ENCODE measurements at places on chromosomes 2 and 18.

DNA sequence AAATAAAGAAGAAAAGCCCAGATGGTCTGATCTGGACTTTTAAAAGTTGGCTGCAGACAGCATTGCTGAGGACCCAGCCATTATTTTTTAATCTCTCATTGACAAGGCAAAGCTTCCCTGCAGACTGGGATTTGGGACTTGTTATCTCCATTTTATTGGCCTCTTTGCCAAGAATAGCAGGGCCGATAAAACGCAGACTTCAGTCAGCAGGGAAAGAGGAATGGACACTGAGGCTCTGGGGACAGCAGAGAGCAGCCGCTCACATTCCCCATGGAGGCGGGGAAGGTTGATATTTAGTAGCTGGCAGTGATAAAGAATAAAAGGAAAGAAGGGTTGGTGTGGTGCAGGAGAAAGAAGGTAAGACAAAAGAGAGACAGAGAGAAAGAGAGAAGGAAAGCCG is 350.1 kb upstream of the PIK3C3 start:
- DNase-seq = no peak

DNA sequence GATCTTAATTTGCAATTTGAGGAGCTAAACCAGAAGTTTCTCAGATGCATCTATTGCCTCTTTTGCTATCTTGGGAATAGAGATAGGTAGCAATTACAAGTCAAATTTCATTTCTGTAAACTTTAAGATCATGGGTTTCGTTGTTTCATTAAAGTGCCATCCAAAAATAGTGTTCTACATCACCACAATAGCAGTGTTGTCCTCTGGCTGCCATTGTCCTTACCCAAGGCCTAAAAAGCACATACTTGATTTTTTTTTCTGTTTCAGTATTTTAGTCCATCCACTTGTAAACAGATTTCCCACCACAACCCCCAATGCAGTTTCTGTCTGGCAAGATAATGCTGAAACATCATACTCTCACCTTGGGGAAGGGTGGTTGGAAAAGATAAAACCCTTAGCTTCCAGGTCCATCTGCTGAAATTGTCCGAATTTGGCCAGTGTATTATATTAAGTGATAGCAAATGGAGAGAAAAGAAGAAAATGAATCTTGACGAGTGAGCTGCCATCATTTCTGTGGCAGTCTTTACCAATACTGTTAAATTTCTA is 136.2 kb downstream of the LCLAT1 start:
- no peak for DNase-seq

GRCh38 chr2:17156086-17156485 is 362.2 kb downstream of the RAD51AP2 start:
- DNase-seq = no peak

- no peak for DNase-seq
Measured at GRCh38 chr2:217409949-217410680, 550.3 kb upstream of the TNP1 start.

GRCh38 chr2:203889542-203889941 is 22.0 kb downstream of the CTLA4 start:
- no peak for DNase-seq

DNA sequence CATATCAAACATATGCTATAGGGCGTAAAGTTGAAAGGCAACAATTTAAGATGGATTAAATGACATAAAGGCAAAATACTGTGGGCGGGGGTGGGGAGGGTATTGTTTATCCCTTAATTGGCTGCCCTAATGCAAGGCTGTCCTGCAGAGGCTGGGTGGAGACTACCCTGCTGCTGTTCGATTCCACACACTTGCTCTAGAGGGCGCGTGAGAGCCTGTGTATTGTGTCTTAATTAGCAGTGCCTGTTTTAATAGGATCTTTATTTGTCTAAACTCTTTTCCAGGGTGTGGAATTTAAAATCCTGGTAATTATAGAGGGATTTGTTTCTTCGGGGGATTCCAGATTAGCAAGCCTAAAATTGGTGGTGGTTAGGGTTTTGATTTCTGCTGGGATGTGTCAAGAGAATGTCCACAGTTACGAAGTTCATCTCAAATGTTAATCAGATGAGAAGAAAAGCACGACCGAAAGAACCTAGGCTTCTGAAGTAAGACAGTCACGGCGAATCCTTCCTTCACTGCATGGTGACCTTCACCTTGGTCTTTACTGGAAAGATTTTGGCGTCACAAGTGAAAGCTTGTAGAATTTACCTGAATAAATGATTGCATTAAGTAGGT is 103.5 kb upstream of the MAP3K20 start:
- no peak for DNase-seq

- no peak for DNase-seq
Measured at GRCh38 chr2:168200930-168201583, 46.3 kb downstream of the STK39 start.

DNA sequence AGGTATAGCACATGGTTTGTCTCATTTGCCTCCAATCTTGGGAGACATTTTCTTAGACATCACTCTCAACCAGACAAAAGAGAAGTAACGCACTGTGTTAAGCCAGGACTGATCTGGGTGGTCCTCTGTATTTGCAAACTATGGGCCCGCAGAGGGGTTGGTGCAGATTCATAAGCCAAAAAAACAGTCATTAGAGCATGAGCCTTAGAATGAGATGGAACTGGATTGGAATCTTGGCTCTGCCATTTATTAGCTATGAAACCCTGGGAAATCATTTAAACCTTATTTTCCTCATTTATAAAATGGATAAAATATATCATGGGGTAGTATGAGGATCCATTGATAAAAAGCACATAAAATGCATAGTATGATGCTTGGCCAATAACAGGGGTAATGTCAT is 213.5 kb upstream of the APCDD1 start:
- no peak for DNase-seq

DNA sequence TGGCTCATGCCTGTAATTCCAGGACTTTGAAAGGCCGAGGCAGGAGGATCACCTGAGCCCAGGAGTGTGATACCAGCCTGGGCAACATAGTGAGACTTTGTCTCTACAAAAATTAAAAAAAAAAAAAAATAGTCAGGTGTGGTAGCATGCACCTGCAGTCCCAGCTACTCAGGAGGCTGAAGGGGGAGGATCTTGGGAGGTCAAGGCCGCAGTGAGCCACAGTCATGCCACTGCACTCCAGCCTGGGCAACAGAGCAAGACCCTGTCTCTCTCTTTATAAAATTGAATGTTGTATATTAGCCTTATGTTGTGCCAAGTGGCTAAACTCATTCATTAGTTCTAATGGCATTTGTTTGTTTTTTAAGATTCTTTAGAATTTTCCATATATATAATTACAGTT is 207.7 kb upstream of the COPS8 start:
- no peak for DNase-seq

DNA sequence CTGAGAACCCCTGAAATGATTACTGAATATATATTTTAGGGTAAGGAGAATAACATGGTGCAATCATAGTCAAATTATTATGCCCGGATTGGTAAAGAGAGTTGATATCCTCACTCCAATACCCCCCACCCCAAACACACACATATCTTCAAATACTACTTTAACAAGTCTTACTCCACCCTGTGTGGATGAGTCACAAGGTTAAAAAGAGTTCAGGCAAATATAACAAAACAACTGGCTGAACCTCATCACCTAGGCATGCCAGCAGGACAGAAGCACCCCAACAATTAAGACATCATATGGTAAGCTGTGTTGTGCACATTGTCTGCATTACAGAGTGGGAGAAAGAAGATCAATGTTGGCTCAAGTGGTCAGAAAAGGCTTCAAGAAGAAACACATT is 857.4 kb downstream of the TDRD15 start:
- DNase-seq = no peak

DNA sequence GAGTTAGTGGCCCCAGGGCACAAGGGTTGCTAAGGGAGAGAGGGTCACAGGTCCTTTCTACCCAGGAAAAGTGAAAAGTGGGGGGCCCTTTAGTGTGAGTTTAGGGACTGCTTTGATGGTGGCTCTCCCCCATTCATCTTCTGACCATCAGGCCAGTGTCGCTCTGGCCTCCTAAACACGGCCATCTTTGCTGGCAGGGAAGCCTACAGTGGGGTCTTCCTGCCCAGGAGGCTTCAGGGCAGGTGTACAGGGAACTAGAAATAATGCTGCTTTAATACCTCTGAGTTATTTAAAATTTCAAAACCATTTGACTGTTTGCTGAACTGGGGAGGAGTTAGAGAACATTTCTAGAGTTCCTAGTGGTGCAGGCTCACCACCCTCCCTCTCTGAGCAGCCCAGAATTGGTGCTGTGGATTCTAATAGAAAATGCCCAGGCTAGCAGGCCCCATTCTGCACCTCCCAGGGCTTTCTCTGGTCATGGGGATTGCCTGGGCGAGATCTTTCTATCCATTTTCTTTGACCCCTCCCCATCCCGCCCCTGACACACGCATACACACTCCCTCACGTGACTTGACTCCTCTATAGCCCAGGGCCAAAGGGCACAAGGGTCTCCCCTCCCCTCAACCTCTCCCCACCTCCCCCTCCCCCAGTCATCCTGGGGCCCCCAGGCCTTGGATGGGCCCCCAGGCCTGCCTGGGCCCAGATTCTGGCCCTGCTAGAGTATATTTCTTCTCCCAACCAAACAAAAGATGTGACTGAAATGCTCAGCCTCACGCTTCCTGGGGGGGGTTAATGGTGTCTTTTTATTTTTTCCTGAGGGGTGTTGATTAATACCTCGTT is 3.1 kb downstream of the PKDCC start:
- DNase-seq = no peak

- DNase-seq = no peak
Measured at GRCh38 chr2:128593879-128594650, 275.4 kb upstream of the HS6ST1 start.

GRCh38 chr2:223576873-223577272 is 25.3 kb downstream of the SCG2 start:
- no peak for DNase-seq

- no peak for DNase-seq
Measured at GRCh38 chr2:200929334-200930249, 33.9 kb downstream of the ORC2 start.

- no peak for DNase-seq
Measured at GRCh38 chr2:5539282-5540165, 152.7 kb upstream of the SOX11 start.

DNA sequence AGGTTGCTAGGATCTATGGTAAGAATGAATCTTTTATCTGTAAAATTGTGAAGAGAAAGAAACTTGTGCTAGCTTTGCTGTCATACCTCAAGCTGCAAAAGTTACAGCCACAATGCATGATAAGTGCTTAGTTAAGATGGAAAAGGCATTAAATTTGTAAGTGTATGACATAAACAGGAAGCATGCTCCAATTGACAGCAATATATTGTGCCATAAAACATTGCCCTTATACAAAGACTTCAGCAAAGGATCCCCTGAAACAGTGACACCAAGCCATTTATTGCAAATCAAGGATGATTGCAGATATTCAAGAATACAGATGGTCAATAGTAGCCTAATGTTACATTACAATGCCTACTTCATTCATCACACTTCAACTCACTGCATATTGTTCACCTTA is 283.1 kb downstream of the CPS1 start:
- DNase-seq = no peak

DNA sequence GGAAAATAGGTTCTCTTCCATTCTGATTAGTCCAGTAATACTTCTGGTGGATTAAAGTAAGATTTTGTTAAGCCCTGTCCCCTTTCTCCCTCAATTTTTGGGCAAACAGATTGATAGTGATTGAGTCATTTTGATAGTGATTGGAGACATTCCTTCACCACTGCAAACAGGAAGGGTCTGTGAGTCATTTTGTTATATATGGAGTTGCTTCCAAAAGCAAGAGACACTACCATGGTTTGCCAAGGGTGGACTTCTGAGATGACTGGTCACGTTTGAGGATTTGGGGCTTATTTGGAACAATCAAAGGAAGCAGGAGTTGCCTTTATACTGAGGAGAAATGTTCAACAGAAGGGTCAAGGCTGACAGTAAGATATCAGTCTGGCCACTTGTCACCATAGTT is 249.9 kb downstream of the PARD3B start:
- no peak for DNase-seq

DNA sequence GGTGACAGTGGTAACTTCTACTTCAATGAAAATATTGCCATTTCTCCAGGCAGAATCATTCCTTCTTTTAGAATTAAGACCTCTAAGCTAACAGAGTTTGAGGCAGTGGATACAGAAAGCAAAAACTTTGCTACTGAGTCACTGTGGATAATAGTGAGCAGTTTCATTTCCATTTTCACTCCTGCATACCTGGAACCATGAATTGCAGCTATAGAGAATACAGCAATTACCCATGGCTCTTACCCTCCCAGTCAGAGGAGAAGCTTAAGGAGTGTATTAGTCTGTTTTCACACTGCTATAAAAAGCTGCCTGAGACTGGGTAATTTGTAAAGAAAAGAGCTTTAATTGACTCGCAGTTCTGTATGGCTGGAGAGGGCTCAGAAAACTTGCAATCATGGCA is 531.4 kb upstream of the CNTNAP5 start:
- no peak for DNase-seq

GRCh38 chr18:79797518-79798345 is at the start of gene KCNG2:
TSS of gene KCNG2 (plus strand) at chr18:79797938. CDS start at chr18:79863668, 65,730 bp downstream.
- no peak for DNase-seq

- no peak for DNase-seq
Measured at GRCh38 chr2:230694241-230694640, 18.4 kb upstream of the CAB39 start.

DNA sequence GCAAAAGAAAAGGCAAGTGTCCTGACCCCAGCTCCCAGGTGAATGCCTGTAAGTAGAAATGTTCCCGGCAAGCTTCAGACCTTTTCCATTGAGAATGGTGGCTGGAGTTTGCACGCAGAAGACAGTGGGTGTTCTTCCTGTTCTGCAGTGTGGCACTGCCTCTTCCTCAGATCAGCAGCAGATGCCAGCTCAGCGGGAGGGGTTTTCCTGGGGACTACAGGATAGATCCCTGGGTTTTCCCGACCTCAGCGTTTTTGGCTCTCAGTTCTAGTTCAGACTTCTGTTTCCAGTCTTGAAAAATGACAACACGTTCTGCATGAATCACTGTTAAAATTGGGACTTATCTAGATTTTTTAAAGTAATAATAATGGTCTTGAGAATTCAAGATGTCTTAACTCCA is 39.2 kb downstream of the GRHL1 start:
- no peak for DNase-seq

GRCh38 chr2:151156431-151156830 is 105.2 kb downstream of the RBM43 start:
- DNase-seq = no peak

DNA sequence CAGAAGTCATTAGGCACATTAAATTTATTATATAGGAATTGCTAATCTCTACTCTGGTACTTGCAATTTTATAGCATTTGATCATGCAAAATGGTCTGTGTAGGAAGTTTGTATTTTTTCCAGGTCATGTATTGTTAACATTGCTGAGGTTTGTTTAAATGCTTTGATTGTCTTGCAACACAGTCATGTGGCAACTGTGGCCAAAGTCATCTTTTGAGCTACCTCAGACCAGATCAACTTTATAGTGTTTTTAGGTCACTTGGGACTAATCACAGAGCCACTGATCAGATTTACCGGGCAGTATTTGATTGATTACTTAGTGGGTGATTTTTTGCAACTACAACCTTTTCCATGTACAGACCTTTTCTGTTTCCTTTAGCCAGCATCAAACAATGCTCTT is 3.7 kb downstream of the SERPINB5 start:
- no peak for DNase-seq

DNA sequence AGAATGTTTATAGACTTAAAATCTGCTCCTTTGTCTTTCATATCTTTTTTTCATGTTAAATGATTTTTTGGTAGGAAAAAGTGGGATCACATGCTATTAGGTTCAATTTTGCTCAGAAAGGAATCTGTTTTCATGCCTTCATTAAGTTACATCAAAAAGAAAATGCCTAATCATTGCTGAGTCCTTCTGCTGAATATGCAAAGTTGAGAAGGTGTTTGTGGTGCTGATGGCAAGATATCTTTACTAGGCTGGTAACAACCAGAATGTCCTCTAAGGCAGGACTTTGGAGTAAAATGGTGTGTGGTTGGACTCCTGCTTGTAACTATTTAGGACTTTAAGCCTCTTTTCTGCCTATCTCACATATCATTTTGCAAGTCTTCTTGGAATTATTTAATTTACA is 88.3 kb downstream of the TRIB2 start:
- no peak for DNase-seq
